ENCODE measurements at places on chromosomes 6 and 20. TPM values are rescaled to one million over a fixed set of nuclear protein-coding genes. Genes with fewer than 3 reads are reported as not detected.
A peak's percentile ranks its signal among the peaks of the same experiment; 100 is the strongest.

DNA sequence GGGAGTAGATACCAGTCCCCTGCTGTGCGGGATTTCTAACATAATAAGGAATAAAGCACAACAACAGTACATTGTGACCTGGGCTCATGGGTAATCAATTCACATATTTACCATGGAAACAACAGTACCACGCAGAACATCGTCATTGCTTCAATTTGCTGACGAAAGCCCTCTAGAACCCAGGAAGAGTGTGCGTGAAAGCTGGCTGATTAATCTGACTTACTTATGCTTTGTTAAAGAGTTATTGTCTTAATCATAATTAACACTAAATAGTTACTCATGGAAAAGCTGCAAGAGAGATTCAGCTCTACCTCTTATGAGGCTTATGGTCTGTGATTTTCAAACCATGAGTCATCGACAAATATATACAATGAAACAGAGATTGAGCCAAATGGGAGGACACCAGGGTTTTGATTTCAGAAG, 644.3 kb upstream of the AGPAT4 start:
- no peak overlapping the region for H3K4me3 ChIP-seq
- DNase-seq = no peak
- H3K4me1 ChIP-seq = no peaks in the 10 kb centered on the region
- H3K27ac ChIP-seq = no peak overlapping the region

DNA sequence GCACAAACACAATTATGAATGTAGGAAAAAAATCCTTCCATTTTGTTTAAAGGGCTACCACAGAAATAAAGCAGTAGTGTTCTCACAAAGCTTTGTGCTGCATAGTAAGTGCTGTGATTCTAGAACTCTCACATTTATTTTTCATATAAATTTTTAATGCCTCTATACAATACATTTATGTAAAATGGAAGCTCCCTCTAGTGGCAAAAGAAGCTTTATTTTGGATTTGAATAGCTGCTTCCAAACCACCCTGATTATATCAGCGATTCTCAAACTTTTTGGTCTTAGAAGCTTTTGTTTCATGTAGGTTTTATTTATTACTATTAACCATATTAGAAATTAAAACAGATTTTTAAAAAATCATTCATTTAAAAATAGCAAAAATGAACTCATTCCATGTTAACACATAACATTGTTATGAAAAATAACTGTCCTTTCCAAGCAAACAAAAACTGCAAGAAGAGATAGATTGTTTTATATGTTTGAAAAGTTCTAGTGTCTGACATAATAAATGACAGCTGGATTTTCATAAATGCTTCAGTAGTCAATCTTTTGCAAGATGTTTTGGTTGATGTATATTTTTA, 38.4 kb downstream of the HS3ST5 start:
- no peaks in the 10 kb centered on the region for H3K36me3 ChIP-seq
- DNase-seq = no peak
- no peak overlapping the region for H3K27ac ChIP-seq
- H3K27me3 ChIP-seq = no peaks in the 10 kb centered on the region
- H3K4me3 ChIP-seq = no peak overlapping the region

DNA sequence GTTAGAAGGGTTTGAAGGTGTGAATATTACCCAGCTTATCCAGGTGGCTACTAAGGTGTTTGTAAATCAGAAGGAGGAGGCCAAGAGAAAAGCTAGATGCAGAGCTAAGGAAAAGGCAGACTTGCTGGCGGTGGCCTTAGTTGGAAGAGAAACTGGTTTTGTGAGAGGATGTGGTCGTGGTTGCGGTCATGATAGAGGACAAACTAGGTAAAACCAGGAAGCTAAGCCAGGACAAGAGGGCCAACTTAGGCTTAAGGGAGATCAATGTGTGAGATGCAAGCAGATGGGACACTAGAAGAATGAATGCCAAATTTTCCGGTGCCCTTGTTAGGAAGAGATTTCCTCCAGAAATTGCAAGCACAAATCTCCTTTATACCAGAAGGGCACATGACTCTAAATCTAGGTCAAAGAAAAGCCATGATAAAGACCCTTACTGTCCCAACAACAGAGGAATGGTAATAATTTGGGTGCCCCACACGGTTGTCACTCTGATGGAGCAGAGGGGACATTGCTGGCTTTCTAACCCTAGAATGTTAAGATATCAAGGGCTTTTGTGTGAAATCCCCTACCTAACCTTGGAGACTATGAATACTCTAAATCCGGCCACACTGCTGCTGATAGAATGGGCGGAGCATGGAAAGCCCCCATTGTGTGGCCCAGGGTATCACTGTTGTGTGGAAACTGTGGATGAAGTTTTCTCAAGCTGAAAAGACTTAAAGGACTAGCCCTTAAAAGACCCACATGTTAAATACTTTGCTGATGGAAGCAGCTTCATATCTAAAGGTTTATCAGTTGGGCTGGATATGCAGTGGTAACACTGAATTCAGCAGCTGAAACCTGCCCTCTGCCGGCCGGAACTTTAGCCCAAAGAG, 7.8 kb downstream of the IL22RA2 start:
- DNase-seq = peak; percentile 51
- peaks cover 40% of the 10 kb centered on the region for H3K36me3 ChIP-seq
- peak overlapping the region; percentile 43 for H3K4me3 ChIP-seq
- H3K4me1 ChIP-seq = peaks cover 53% of the 10 kb centered on the region
- H3K27me3 ChIP-seq = peaks cover 50% of the 10 kb centered on the region
- peak overlapping the region; percentile 87 for H3K27ac ChIP-seq

The NR2E1 gene
- not detected for total RNA-seq

The ANGPT4 gene
- total RNA-seq = not detected

The COL20A1 gene
- 0.50 TPM for total RNA-seq

The LST1 gene
- total RNA-seq = 24.6 TPM

DNA sequence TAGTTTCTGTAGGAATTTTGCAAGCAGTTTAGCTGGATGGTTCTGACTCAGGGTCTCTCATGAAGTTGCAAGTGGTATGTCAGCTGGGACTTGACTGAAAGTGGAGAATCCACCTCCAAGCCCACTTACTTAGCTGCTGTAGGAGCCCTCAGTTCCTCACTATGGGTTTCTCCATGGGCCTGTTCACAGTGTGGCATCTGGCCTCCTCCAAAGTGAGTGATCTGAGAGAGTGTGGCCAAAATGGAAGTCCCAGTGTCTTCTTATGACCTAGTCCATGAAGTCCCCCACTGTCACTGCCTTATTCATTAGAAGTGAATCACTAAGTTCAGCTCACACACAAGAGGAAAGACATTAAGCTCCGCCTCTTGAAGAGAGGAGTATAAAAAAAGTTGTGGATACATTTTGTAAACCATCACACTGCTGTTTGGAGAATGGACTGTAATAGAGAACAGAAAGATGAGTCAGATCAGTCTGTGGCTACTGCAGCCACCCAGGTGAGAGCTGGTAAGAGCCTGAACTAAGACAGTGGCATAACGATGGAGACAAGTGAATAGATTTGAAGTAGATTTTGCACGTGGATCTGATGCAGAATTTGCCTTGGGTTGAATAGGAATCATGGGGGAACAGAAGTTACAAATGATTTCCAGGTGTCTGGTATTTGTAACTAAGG, 4.9 kb upstream of the NELFCD start:
- no peak overlapping the region for H3K4me3 ChIP-seq
- peaks cover 4% of the 10 kb centered on the region for H3K36me3 ChIP-seq
- H3K4me1 ChIP-seq = peaks cover 11% of the 10 kb centered on the region
- DNase-seq = no peak

DNA sequence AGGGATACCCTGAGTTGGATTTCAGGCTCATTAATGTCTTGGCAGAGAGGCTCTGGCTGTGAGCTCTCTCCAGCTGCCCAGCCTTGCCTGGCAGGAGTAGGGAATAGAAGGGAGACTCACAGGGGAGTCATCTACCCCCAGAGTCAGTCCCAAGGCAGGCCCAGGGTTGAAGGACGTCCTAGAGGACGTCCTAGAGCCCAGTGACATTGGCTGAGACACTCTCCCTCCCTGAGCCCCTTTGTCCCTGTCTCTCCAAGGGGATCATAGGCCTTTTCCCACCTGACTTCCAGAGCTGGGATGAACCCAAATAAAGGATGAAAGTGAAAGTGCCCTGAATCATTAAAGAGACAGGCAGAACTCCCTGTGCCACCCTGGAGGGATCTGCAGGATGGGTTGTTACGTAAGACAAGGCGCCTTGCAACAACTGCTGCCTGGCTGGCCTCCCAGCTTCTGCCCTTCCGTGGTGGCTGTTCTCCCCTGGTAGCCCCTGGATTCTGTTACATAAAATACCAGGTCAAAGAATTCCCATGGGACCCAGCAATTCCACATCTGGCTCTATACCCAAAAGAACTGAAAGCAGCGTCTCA, 53.6 kb upstream of the SIRPA start:
- DNase-seq = no peak
- H3K36me3 ChIP-seq = peaks cover 3% of the 10 kb centered on the region
- H3K4me3 ChIP-seq = no peak overlapping the region

GRCh38 chr6:25872814-25873213, 1.2 kb downstream of the SLC17A3 start:
- H3K4me3 ChIP-seq = no peak overlapping the region
- DNase-seq = no peak
- no peaks in the 10 kb centered on the region for H3K27me3 ChIP-seq
- no peaks in the 10 kb centered on the region for H3K36me3 ChIP-seq
- peaks cover 23% of the 10 kb centered on the region for H3K4me1 ChIP-seq
- no peak overlapping the region for H3K27ac ChIP-seq

- H3K27me3 ChIP-seq = no peaks in the 10 kb centered on the region
- no peak overlapping the region for H3K27ac ChIP-seq
- peaks cover 6% of the 10 kb centered on the region for H3K36me3 ChIP-seq
- H3K4me3 ChIP-seq = no peak overlapping the region
- H3K4me1 ChIP-seq = no peaks in the 10 kb centered on the region
- no peak for DNase-seq
Measured at GRCh38 chr20:63612276-63612931, 14.5 kb downstream of the GMEB2 start.

GRCh38 chr6:102402635-102403329, 1009.3 kb downstream of the GRIK2 start:
- H3K27me3 ChIP-seq = no peaks in the 10 kb centered on the region
- H3K27ac ChIP-seq = no peak overlapping the region
- H3K4me1 ChIP-seq = no peaks in the 10 kb centered on the region
- DNase-seq = no peak

The LTA gene
- 77.2 TPM for total RNA-seq

- no peak overlapping the region for H3K4me3 ChIP-seq
- no peaks in the 10 kb centered on the region for H3K27me3 ChIP-seq
- H3K36me3 ChIP-seq = no peaks in the 10 kb centered on the region
- H3K4me1 ChIP-seq = no peaks in the 10 kb centered on the region
- no peak overlapping the region for H3K27ac ChIP-seq
Measured at GRCh38 chr6:3280866-3281465, 22.2 kb downstream of the PSMG4 start.

GRCh38 chr20:29741594-29741893, 1515.9 kb upstream of the DEFB115 start:
- H3K4me3 ChIP-seq = no peak overlapping the region
- H3K27ac ChIP-seq = no peak overlapping the region
- no peaks in the 10 kb centered on the region for H3K27me3 ChIP-seq
- peaks cover 6% of the 10 kb centered on the region for H3K36me3 ChIP-seq

DNA sequence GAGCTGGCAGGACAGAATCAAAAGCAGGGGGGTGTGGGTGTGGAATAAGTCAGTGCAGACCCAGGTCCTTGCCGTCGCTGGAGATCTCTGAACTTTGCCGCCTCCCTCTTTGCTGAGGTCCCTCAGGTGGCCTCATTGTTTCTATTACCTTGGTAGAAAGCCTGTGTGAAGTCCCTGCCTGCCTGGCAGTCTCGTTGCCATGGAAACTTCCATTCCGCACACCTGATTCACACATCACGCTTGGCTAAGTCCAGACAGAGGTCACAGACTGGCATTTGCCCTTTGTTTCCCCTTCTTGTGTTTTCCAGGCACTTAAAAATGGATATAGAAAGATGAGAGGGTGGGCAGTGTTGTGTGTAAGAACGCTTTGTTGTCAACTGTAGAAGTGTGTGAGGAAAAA, 260.6 kb downstream of the PRL start:
- DNase-seq = no peak
- peaks cover 7% of the 10 kb centered on the region for H3K4me1 ChIP-seq
- no peaks in the 10 kb centered on the region for H3K27me3 ChIP-seq
- no peaks in the 10 kb centered on the region for H3K36me3 ChIP-seq

The MACROD2 gene
- total RNA-seq = not detected

DNA sequence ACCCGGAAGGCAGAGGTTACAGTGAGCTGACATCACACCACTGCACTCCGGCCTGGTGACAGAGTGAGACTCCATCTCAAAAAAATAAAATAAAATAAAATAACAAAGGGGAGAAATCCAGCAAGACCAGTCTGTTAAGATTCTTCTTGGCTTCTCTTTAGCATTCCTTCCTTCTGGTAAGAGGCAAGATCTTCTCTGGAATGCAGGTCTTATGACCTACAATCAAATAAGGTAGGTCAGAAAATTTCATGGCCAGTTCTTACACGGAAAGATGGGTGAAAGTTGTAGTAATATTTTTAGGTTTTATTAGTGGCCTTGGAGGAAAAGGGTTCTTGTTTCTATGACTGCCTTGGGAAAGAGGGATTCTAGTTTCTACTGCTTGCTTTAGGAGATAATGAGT, 180.9 kb downstream of the FUT9 start:
- no peaks in the 10 kb centered on the region for H3K27me3 ChIP-seq
- DNase-seq = no peak
- H3K4me1 ChIP-seq = no peaks in the 10 kb centered on the region
- no peaks in the 10 kb centered on the region for H3K36me3 ChIP-seq
- no peak overlapping the region for H3K4me3 ChIP-seq

DNA sequence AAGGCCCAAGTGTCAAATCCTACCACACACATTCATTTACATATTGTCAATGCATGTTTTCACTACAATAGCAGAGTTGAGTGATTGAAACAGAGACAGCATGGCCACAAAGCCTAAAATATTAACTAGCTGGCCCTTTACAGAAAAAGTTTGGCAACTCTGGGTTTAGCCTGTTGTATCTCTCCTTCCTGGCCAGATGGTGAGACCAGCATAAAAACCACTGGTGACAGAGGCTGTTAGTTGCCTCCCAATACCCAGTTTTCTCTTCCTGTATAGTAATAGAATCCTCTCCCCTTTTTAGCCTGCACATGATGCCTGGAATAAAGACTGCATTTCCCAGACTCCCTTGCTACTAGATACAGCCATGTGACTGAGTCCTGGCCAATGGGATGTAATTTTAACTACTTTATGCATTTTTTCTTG, 100.0 kb upstream of the TAB2 start:
- H3K4me3 ChIP-seq = no peak overlapping the region
- peaks cover 3% of the 10 kb centered on the region for H3K36me3 ChIP-seq
- H3K27ac ChIP-seq = no peak overlapping the region
- H3K27me3 ChIP-seq = no peaks in the 10 kb centered on the region

- H3K4me1 ChIP-seq = no peaks in the 10 kb centered on the region
- H3K27me3 ChIP-seq = no peaks in the 10 kb centered on the region
- H3K27ac ChIP-seq = no peak overlapping the region
- H3K36me3 ChIP-seq = peaks cover 2% of the 10 kb centered on the region
- no peak overlapping the region for H3K4me3 ChIP-seq
Measured at GRCh38 chr6:155964544-155964943, 508.9 kb upstream of the NOX3 start.

The DEF6 gene
- total RNA-seq = 108 TPM

The LTB gene
- 43.4 TPM for total RNA-seq

DNA sequence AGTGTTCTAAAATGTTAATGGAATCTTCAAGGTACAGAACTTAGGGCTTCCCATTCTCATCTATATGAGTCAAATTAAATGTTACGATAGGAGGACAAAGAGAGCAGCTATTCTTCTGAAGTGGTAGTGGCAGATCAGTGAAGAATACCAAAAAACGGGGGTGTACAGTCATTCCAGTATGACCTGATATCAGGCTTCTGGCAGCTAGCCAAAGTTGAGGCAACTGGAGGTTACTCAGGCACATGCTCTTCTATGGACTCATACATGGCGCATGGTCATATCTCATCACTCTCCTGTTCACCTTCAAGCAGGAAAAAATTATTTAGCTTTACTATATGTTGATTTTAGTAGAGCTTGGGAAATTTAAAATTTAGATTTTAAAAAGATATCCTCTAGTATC, 1608.8 kb downstream of the GRIK2 start:
- H3K4me1 ChIP-seq = no peaks in the 10 kb centered on the region
- no peaks in the 10 kb centered on the region for H3K27me3 ChIP-seq
- H3K27ac ChIP-seq = no peak overlapping the region

The CST7 gene
- total RNA-seq = 136 TPM

The PTCHD4 gene
- total RNA-seq = not detected
